RPMI7951 (cell line): ENCODE measurements at places on chromosomes 6 and 20.

DNA sequence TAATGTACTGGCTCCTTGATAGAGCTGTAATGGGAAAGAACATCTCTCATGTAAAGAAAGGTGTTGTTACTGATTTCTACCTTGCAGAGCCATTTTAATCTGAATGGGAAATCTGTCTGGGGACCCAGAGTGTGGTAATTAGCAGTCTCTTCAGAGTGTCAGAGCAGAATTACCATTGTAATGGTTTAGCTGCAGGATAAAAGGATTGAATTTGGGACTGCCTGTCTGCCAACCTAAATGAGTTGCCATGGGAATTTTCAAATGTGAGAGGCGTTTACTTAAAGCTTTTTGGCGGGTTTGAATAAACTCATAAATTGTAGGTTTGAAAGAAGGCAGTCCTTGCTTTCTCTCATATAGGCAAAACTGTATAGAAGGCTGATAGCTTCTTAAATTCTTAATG is 128.8 kb downstream of the QKI start:
- no peak for DNase-seq

GRCh38 chr6:133512410-133513016 is 271.4 kb downstream of the EYA4 start:
- peak; percentile 35 for DNase-seq

DNA sequence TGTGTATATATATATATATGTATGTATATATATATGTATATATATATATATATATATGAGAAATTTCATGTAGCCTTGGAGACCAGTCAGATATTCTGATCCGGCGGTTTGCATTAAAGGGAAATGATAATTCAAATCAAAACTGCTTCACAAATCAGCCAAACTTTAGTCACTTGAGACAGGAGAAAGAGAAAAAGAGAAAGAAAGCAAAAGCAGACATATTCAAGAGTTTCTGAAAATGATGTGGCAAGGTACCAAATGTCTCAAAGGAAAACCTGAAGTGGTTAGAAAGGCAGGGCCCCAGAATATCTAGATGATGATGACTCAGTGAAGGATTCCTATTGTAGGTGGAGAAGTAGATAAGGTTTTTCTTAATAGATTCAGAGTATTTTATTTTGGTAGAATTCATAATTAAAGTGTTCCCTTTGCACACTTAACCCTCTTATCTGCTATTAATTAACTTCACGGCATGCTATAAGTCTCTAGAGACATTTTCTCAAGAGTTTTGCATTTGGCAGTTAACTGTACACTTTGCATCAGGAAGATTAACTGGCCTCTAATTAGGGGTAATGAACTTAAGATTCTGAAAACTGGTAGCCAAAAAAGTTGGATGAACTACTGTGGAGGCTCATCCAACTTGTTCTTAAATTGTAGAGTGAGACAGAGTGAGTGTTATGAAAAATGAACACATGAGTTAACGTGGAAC is 50.1 kb upstream of the ASF1A start:
- DNase-seq, result no peak

DNA sequence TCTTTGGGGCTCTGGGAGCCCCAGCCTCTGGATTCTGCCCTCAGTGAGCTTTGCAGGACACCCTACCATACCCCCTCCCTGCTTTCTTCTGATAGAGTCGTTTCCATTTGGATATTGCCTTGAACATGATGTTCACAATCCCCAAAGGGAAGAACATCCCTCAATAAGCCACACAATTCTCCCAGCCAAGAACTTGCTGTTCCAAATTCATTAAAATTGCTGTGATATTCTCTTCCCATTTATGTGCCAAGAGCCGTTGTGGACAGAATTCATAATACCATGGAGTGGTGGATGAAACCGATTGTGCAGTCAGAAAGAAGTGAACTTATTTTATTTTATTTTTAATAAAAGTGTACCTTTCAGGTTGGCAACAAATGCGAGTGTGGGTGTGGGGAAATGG is 95.8 kb downstream of the DHX35 start:
- no peak for DNase-seq

DNA sequence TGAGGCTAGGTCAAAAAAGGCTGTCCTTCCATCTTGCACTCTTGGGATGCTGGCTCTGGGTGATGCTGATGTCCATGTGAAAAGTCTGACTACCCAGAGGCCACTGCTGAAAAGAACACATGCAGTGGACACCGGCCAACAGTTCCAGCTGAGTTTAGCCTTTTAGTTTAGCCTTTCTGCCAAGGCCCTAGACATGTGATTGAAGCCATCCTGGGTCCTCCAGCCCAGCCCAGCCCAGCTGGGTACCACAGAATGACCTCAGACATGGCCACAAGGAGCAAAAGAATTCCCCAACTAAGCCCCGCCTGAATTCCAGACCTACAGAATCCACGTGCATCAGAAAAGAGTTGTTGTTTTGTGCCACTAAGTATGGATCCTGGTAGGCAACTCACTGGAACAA is 17.4 kb downstream of the PIGT start:
- peak; percentile 82 for DNase-seq

GRCh38 chr6:36326356-36326995 is 10.2 kb downstream of the BNIP5 start:
- no peak for DNase-seq

DNA sequence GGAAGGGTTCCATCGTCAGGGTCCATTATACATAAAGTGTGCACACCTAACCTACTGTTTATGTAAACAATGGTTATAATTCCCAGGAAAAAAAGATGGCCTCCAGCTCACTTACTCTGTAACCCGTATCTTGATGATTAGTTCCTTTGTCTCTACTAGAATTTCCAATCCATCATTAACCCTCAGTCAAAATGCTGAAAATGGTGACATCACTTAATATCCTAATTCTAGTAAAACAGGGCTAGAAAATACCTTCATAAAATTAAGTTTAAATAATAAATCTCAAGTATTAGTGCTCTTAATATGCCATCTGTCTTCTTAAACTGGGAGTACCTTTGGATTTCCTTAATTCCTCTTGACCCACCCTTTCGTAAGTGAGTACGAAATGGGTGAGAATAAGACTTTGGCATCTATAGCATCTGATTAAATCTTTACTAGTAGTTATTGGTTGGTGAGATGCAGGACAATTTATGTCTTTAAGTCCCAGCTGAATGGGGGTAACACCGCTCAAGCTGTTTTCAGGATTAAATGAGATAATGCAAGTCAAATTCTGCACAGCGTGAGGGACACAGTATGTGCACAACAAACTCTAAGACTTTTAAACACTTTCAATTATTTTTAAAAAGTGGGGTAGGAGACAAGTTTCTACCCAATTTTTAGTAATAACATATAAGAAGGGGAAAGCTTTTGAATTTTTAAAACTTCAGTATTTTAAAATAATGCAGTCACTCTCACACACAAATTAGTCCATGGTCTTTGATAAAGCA is 1.6 kb downstream of the HMGN3 start:
- DNase-seq, result no peak

- peak; percentile 81 for DNase-seq
Observed at GRCh38 chr6:113476937-113477839, 380.0 kb upstream of the MARCKS start.

GRCh38 chr20:14210146-14210545 is 127.3 kb downstream of the FLRT3 start:
- no peak for DNase-seq

- DNase-seq, result no peak
Observed at GRCh38 chr6:121847806-121848522, 412.5 kb downstream of the GJA1 start.

GRCh38 chr20:4109307-4109940 is 94.1 kb upstream of the RNF24 start:
- no peak for DNase-seq

GRCh38 chr6:24551139-24551538 is 56.4 kb downstream of the ALDH5A1 start:
- DNase-seq, result no peak

DNA sequence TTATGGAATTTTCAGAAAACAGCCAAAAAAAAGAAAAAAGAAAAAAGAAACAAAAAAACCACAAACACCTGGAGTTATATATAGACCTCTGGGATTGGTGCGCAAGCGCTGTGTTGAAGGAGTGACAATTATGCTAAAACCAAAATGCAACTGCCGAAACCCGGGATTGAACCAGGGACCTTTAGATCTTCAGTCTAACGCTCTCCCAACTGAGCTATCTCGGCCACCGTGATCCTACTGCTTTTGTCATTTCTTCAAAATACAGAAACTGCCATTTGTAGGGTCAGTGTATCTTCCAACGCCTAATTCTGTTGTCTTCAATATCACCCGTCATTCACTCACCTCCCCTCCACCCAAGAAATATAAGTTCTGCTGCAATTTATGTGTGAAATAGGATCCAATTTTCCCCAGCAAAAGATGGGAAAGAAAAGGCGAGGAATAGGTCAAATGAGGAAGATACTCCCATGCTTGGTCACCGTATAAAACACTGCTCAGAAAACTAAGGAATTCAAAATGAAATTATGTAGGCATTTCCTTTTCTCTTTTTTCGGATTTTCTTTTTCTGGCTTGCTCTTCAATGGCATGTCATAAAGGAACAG is 116.0 kb downstream of the TRIM27 start:
- peak; percentile 63 for DNase-seq

DNA sequence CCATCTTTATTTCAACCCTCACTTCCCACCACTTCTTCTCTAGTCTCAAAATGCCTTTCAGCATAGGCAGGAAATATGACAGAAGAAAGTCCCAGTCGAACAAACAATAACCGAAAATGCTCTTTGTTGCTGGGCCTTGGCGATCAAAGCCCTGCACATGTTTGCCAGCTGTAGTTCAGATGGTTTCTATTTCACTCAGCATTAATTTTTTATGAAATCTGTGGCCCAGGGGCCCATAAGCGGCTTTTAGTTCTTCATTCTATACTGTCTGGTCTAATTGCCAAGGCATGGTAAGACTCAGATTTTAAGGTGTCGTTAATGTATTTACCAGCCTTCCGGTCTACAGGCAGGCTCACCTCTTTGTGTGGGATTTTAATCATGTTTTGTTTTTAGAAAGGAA is 10.9 kb upstream of the F13A1 start:
- no peak for DNase-seq

GRCh38 chr6:99066044-99066443 is 118.3 kb upstream of the FBXL4 start:
- DNase-seq, result no peak

GRCh38 chr20:59580991-59581401 is 23.3 kb upstream of the PHACTR3 start:
- no peak for DNase-seq

- peak; percentile 42 for DNase-seq
Observed at GRCh38 chr20:46220455-46221207, 87.7 kb downstream of the CDH22 start.

DNA sequence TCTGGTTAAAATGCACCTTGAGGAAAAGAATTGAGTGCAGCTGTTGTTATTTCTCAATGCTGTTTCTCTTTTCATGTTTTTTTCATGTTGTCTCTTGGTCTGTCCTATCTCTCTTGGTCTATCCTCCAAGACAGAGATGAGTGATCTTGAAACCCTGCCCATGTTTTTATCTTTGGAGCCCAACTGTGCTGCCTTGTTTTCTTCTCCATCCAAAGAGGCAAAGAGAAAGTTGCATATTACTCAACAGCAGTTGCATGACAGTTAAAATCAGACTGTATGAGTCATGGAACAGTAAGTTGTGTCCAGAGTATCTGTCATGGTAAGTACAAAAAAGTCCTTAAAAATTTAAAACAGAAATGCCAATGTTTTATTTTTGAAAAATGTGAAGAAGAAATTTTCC is 26.2 kb downstream of the BCAS1 start:
- DNase-seq, result peak; percentile 87

- no peak for DNase-seq
Observed at GRCh38 chr6:21653905-21654304, 60.4 kb downstream of the SOX4 start.

DNA sequence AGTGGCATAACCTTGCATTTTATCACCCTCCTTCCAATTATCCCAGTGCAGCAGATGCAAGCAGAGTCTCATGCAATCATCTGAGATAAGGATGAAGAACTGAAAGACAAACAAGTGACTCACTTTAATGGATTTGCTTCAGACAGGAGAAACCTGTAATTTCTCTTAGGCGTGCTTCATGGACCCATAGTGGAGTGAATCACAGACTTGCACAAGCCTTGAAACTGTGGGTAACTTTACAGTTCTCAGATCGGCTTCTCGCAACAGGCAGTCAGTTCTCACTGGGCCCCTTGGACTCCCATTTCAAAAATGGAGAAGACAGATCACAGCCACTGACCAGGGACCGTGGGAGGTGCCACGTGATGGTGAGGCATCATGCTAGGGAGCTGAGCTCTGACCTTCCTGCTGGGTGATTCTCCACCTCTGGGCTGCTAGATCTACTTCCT is at the start of gene ADGRF4:
TSS of gene ADGRF4 (plus strand) at position 239 of the 446 bp plus-strand sequence. CDS start 8,666 bp downstream, outside the sequence.
- peak; percentile 62 for DNase-seq

- no peak for DNase-seq
Observed at GRCh38 chr6:35178932-35179832, 34.6 kb upstream of the SCUBE3 start.

DNA sequence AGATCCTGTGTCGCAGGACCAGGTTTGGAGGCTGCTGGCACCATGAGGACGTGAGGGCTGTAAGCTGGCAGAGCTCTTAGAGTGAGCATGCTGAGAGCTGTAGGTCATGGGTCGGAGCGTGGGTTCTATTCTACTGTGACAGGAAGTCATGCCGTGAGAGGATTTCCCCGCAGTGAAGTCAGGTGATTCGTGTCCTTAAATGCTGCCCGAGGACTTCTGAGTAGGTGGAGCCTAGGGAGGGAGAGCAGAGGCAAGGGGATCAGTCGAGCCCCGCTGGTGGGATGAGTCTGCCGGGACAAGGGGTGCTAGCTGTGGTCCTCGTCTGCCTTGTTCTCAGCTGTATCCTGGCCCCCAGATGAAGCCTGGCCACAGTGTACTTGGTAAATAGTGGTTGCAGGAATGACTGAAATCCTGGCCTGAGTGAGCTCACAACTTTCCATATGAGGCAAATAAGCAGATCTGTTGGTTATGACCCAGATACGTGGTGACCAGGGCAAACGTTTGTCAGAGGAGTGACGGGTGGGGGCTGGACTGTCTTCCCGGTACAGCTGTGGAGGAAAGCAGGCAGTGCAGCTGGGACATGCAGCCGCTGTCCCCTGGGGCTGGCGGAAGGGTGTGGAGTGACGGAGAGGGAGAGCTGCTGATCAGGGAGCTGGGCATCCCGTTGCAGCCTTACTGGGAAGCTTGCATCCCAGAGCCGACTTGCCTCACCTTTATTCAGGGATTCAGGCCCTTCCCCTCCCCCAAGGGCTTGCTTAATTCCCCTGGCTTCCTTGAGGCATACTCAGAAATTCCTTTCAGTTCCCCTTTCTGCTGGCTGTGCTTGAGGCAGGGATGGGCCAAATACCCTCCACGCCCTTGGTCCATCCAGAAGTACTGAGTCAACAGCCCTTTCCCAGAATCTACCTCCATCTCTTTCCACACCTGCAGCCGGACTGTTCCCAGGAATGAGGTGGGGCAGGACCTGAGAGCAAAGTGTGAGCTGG is 250.9 kb upstream of the RREB1 start:
- peak; percentile 13 for DNase-seq
